ENCODE measurements at places on chromosomes 2 and 18.

DNA sequence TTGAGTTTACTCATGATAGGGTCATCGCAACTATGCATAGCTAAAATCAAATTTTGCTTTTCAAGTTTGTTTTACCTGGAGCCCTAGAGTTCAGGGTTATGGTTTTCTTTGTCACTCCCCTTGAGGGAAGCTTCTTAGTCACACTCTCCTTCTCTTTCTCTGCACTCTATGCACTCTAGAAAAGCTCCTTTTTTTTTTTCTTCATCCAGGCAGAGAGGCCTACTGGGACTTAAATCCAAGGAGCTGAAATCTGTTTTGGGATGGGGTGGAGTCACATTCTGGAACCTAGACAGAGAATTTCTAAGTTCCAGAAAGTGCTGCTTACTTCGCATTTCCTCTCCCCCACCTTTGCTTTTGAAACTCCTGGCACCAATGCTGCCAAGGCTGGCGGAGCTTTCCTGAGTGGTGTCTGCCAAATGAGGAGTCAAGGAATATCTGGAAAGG lies 19.1 kb upstream of the IL18R1 start:
- H3K36me3 ChIP-seq: peaks cover 2% of the 10 kb centered on the region
- H3K4me3 ChIP-seq: no peak overlapping the region
- H3K27me3 ChIP-seq: peaks cover 2% of the 10 kb centered on the region

GRCh38 chr18:63808125-63808524 lies 32.9 kb downstream of the SERPINB7 start:
- H3K27me3 ChIP-seq: peaks cover 7% of the 10 kb centered on the region
- H3K4me3 ChIP-seq: no peak overlapping the region
- H3K4me1 ChIP-seq: no peaks in the 10 kb centered on the region
- H3K27ac ChIP-seq: no peak overlapping the region

GRCh38 chr2:230052299-230052698 lies 16.4 kb downstream of the SLC16A14 start:
- no peaks in the 10 kb centered on the region for H3K27me3 ChIP-seq
- no peak for DNase-seq
- H3K27ac ChIP-seq: no peak overlapping the region
- no peak overlapping the region for H3K4me3 ChIP-seq
- H3K4me1 ChIP-seq: no peaks in the 10 kb centered on the region

- H3K27me3 ChIP-seq: no peaks in the 10 kb centered on the region
- H3K36me3 ChIP-seq: peaks cover 25% of the 10 kb centered on the region
- H3K4me1 ChIP-seq: peaks cover 65% of the 10 kb centered on the region
- H3K27ac ChIP-seq: peak overlapping the region; percentile 97
These were observed 145.4 kb upstream of the RIOK3 start for GRCh38 chr18:23307567-23308295.

DNA sequence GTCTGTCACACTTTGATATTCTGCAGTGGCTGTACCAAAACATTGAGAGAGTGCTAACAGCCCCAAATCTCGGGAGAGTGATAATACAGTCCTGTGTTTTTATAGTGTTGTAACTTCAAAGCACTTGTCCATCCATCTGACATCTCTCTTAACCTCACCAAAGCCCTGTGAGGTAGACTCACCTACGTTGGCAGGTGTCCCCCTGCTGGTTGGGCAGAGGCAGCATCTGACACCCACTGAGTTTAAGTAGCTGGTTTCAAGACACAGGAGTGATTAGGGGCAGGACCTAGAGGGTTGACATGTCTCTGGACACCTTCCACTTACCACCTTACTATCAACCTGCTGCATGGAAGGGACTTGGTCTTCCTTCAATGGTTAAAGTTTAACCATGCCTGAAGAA lies 22.9 kb downstream of the COLEC12 start:
- H3K4me3 ChIP-seq: no peak overlapping the region
- no peak overlapping the region for H3K27ac ChIP-seq
- H3K27me3 ChIP-seq: no peaks in the 10 kb centered on the region
- peak; percentile 33 for DNase-seq

DNA sequence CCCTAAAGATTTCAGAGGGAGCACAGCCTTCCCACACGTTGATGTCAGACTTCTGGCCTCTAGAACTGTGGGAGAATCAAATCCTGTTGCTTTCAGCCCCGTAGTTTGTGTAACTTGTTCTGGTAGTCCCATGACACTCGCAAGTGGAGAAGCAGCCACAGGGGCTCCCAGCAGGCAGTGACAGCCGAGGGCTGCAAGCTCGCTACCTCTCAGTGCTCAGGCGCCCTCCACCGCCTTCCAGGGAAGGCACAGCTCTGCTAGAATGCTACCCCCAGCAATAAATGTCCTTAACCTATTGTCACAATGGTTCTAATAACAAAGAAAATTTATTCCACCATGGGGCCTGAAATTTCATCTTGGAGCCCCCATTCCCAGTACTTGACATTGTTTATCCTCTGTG lies 143.1 kb upstream of the ZNF236 start:
- H3K4me1 ChIP-seq: no peaks in the 10 kb centered on the region
- H3K4me3 ChIP-seq: no peak overlapping the region
- H3K36me3 ChIP-seq: no peaks in the 10 kb centered on the region

- H3K36me3 ChIP-seq: no peaks in the 10 kb centered on the region
- H3K4me1 ChIP-seq: no peaks in the 10 kb centered on the region
- no peak overlapping the region for H3K27ac ChIP-seq
- DNase-seq: no peak
These were observed 589.0 kb upstream of the ACVR2A start for GRCh38 chr2:147255812-147256211.

DNA sequence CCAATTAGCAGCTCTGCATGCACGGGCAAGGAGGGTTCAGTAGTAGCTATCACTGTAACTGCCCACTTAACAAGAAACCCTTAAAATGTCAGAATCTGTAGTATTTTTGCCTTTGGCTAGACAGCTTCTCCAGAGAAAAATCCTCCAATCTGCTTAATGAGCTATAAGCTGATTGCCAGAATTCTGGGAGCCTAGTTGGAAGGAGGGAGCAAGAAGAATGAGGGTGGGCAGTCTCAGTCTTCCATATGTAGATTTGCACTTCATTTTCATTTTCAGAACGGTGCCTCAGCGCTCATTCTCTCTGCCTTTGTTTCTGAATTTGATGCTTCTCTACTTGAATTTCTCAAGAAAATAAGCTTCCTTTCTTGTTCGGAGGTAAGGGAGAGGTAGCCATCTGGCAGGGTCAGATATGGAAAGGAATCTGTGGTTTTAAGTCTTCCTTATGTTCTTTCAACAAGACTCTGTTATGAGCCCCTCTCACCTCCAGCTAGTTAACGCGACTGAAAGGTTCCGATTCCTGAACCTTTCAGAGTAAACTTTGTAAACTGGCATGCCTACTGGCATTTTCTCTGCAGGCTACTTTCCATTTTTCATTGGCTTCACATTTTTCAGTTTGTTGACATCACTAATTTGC lies 53.5 kb downstream of the HNRNPLL start:
- H3K4me3 ChIP-seq: no peak overlapping the region
- no peaks in the 10 kb centered on the region for H3K27me3 ChIP-seq
- H3K36me3 ChIP-seq: no peaks in the 10 kb centered on the region
- H3K4me1 ChIP-seq: peaks cover 9% of the 10 kb centered on the region

- peak overlapping the region; percentile 72 for H3K27ac ChIP-seq
- no peaks in the 10 kb centered on the region for H3K36me3 ChIP-seq
- peaks cover 30% of the 10 kb centered on the region for H3K27me3 ChIP-seq
- H3K4me1 ChIP-seq: peaks cover 57% of the 10 kb centered on the region
- peak overlapping the region; percentile 67 for H3K4me3 ChIP-seq
- DNase-seq: peak; percentile 42
These were observed 69.9 kb downstream of the CTAGE1 start for GRCh38 chr18:22347606-22348511.

DNA sequence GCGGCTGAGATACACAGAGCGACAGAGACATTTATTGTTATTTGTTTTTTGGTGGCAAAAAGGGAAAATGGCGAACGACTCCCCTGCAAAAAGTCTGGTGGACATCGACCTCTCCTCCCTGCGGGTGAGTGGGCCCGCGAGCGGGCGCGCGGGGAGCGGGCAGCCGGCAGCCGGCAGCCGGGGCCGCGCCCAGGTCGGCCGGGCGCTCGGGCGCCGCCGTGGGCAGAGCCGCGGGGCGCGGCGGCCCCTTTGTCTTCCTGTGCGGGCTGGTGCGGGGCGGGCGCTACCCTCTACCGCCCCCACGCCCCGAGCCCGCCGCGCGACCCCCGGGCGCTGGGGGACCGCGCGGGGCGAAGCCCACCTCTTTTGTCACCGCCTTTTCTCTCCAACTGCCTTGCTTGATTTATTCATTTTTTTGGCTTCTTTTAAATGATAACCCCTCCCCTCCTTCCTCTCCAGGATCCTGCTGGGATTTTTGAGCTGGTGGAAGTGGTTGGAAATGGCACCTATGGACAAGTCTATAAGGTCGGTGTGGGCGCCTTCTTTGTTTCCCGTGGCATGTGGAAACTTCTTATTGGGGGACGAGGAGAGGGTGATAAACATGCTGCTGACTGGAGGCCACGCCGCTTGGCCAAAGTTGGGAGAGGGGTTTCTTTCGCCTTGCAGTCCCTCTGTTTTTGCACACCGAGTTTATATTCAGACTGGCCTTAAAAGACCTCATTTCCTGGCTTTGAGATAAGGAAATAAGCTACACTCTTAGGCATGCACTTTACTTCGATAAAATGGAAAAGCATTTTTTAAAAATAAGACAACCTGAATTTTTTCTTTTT lies 722 bp downstream of the MAP4K4 start:
- peaks cover 23% of the 10 kb centered on the region for H3K36me3 ChIP-seq
- peak; percentile 38 for DNase-seq
- H3K4me3 ChIP-seq: peak overlapping the region; percentile 62
- H3K4me1 ChIP-seq: peaks cover 32% of the 10 kb centered on the region

DNA sequence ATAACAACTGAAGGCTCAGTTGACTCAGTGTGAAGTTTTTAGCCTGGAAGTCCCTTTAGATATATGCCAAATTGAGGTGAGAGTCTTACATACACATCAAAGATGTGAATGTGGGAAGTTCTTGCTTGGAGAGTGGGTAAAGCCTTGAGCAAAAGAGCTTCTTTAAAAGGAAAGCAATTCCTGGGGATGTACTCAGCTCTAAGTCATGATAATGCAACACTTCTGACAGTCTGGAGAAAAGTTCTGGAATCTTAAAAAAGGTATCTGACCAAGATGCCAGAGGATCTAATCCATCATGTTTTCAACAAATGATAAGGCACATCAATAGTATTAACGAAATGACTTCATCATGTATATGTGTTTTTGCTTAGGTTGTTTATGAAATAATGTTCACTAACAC lies 351.2 kb downstream of the CDH19 start:
- H3K4me3 ChIP-seq: no peak overlapping the region
- no peaks in the 10 kb centered on the region for H3K4me1 ChIP-seq
- no peaks in the 10 kb centered on the region for H3K36me3 ChIP-seq
- H3K27me3 ChIP-seq: no peaks in the 10 kb centered on the region
- no peak overlapping the region for H3K27ac ChIP-seq
- no peak for DNase-seq

DNA sequence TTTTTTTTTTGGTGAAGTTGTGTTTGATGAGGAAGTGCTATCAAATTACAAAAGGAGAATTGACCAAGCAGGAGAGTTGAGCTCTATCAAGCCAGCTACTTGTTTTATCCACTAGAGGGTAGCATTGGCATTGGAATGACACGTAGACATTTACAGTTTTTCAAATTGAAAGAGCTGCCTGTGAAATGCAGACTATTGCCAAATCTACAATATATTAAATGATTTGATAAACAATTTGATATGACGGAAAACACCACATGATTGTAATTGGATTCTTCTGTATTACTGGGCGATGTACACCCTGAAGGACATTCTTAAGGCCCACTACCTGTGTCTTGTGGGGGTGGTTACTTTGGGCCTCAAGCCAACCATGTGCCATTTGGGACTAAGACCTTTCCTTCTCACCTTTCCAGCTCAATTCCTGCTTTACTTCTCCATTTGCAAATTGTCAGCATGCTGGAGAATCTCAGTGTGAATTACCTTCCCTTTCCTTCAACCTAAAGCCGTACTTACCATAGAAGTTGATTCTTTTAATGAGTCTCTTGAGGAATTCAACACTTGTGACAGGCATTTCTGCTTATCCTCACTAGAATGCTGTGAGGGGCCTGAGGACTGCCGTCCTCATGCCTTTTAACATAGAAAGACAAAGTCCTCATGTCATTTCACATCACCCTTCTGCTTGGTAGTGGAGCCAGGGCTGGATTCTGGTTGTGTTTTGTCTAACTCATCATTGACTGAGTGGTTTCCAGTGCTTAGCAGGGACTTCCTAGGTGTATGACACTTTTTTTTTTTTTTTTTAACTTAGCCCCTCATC lies 134.8 kb upstream of the THUMPD2 start:
- peaks cover 21% of the 10 kb centered on the region for H3K4me1 ChIP-seq
- H3K4me3 ChIP-seq: no peak overlapping the region
- no peaks in the 10 kb centered on the region for H3K36me3 ChIP-seq
- peak; percentile 32 for DNase-seq

DNA sequence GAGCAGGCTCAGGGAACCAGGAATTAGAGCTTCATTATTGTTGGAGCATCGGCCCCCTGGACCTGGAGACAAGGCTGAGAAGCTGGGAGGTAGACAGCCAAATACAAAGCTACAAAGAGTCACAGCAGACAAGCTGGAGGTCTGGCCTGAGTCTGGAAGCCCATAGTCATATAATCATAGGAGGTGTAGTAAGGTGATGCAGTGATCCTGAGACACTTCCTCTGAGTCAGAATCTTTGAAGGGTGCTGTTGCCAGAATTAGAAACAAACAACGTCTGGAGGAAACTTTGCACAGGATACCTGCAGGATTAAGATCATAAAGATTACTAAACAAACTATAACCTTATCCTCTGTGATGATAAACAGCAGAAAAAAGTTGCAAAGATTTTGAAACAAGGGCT lies 213.8 kb downstream of the DSC3 start:
- no peaks in the 10 kb centered on the region for H3K27me3 ChIP-seq
- no peak for DNase-seq
- H3K27ac ChIP-seq: no peak overlapping the region
- no peak overlapping the region for H3K4me3 ChIP-seq
- no peaks in the 10 kb centered on the region for H3K4me1 ChIP-seq

DNA sequence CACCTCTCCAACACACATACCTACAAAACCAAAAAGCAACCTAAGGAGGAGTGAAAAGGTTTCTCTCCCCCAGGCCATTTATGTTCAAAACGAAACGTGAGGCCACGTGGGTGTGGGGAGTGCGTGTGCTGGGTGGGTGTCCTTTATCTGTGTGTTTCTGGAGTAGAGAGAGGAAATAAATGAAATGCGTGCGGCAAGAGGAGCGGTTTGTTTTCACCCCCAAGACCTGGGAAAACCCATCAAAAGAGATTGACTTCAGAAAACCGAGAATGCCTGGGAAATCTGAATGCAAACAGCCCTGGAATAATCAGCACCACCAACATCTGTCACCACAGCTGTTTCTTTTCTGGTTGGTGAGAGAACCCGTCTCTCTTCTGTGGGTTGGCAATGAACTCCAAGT lies 137.4 kb downstream of the INSIG2 start:
- no peak overlapping the region for H3K27ac ChIP-seq
- H3K36me3 ChIP-seq: no peaks in the 10 kb centered on the region
- peak overlapping the region; percentile 59 for H3K4me3 ChIP-seq
- DNase-seq: no peak
- peaks cover 23% of the 10 kb centered on the region for H3K4me1 ChIP-seq

- no peaks in the 10 kb centered on the region for H3K36me3 ChIP-seq
- H3K4me1 ChIP-seq: peaks cover 24% of the 10 kb centered on the region
- no peak for DNase-seq
- H3K4me3 ChIP-seq: no peak overlapping the region
These were observed 57.7 kb downstream of the ODC1 start for GRCh38 chr2:10390369-10390801.

- H3K4me1 ChIP-seq: no peaks in the 10 kb centered on the region
- no peak overlapping the region for H3K4me3 ChIP-seq
- DNase-seq: no peak
- H3K27ac ChIP-seq: no peak overlapping the region
- no peaks in the 10 kb centered on the region for H3K36me3 ChIP-seq
- no peaks in the 10 kb centered on the region for H3K27me3 ChIP-seq
These were observed 458.6 kb upstream of the FSIP2 start for GRCh38 chr2:185279999-185280398.

GRCh38 chr2:3209258-3209657 lies 168.4 kb downstream of the EIPR1 start:
- no peak for DNase-seq
- no peaks in the 10 kb centered on the region for H3K4me1 ChIP-seq
- peaks cover 6% of the 10 kb centered on the region for H3K36me3 ChIP-seq
- H3K27me3 ChIP-seq: no peaks in the 10 kb centered on the region
- no peak overlapping the region for H3K27ac ChIP-seq

All from activated CD8-positive, alpha-beta T cell treated with anti-CD3 and anti-CD28 coated beads, Interleukin-2, amount 10 ng/mL, durations not matched to agents 7 days and 5 days (primary cell).